Ovary (tissue), 10 donors: ENCODE measurements at places on chromosomes 5 and 9. TPM values are rescaled to one million over a fixed set of nuclear protein-coding genes. Genes with fewer than 3 reads are reported as not detected.

DNA sequence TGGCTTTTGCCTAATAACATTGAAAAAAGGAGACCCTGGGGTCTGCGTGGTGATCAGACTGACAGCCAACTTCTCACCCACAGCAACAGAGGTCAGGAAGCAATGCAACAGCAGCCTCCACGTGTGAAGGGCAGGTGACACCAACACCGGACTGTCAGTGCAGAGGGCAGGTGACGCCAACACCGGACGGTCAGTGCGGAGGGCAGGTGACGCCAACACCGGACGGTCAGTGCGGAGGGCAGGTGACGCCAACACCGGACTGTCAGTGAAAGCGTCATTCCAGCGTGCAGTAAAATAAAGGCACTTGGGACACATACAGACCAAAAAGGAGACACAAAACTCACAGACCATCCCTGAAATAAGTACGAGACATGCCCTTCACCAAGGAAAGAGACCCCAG, 37.2 kb upstream of the CEP72 start:
- no peak for DNase-seq

DNA sequence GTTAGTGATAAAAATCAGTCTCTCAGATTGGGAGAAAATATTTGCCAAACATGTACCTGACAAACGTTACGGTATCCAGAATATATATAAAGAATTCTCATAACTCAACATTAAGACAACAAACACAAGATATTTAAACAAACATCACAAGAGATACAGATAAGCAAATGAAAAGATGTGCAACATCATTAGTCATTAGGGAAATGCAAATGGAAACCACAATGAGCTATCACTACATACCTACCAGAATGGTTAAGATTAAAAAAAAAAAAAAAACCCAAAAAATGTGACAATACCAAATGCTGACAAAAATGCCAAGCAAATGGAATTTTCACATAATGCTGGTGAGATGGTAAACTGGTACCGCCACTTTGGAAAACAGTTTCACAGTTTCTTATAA, 15.4 kb downstream of the CERT1 start:
- DNase-seq, result no peak

Gene CCNO
- 2.7 TPM for total RNA-seq

Gene MSANTD3
- 15.8 TPM for total RNA-seq

Gene OTULINL
- total RNA-seq, result 9.3 TPM
